Stimulated activated CD4-positive, alpha-beta T cell treated with anti-CD3 and anti-CD28 coated beads, Interleukin-4, amount 100 ng/mL, for 48 hours (primary cell): ENCODE measurements at places on chromosomes 11 and 22.
A peak's percentile ranks its signal among the peaks of the same experiment; 100 is the strongest.

GRCh38 chr11:47915783-47916182 is 64.6 kb upstream of the PTPRJ start:
- no peak for DNase-seq

DNA sequence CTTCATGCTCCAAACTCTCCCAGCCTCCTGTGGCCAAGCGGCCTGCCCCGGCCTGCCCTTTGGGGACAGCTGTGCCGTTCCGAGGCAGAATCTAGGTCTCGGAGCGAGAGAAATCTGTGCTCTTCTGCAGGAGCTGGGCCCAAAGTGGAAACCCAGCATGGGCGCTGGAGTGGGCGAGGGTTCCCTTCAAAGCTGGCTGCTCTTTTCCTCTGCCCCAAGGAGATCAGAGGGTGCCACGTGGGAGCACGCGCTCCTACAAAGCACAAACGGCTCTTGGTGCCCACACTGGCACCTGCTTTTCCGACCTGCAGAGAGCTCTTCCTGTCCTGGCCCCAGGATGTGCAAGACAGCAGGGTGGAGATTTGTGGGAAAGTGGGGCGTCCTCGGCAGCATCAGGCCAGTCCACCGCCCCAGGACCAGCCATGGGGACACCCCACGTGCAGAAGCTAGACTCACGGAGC is 6.9 kb downstream of the OSBPL5 start:
- DNase-seq = no peak

- DNase-seq = no peak
Observed at GRCh38 chr11:44083433-44083832, 12.0 kb upstream of the EXT2 start.

GRCh38 chr11:10503777-10504480 is 37.1 kb downstream of the RNF141 start:
- no peak for DNase-seq

DNA sequence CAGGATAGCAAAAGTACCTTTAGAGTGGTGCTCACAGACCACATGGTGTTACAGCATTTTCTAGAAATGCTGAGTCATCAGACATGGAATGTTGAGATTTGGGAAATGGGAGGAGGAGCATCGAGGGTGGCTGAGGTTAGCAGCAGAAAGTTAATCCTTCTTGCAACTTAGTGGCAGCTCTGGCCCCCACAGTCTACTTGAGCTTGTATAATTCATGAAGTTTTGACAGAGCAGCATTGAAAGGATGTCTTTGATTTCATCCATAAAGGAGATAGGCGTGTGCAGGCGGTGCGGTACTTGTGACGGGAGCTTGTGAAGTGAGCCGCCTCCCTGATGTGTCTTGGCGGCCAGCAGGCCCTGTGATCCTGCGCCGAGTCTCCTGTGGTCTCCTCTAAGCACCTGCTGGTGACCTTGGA is 330.5 kb downstream of the TBC1D22A start:
- DNase-seq = no peak

- DNase-seq = no peak
Observed at GRCh38 chr11:88131764-88132470, 43.3 kb downstream of the RAB38 start.

DNA sequence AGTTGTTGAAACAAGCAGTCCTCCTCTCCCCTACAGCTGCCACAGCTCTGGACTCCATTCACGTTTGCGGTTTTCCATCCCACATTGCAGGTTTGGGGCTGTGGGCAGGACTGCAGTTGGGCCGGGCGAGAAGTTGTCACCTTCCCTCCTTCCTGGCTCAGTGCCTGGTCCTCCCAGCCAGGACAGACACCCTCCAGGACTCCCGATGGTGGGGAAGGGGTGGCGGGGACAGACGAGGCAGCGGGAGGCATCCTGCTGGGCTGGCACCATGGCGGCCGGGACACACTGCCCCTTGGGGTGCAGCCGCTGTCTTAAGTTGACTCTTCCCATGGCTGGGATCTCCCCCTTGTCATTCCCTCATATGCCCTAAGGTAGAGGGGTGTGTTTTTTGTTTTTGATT is 615.2 kb downstream of the BRD1 start:
- DNase-seq = no peak

DNA sequence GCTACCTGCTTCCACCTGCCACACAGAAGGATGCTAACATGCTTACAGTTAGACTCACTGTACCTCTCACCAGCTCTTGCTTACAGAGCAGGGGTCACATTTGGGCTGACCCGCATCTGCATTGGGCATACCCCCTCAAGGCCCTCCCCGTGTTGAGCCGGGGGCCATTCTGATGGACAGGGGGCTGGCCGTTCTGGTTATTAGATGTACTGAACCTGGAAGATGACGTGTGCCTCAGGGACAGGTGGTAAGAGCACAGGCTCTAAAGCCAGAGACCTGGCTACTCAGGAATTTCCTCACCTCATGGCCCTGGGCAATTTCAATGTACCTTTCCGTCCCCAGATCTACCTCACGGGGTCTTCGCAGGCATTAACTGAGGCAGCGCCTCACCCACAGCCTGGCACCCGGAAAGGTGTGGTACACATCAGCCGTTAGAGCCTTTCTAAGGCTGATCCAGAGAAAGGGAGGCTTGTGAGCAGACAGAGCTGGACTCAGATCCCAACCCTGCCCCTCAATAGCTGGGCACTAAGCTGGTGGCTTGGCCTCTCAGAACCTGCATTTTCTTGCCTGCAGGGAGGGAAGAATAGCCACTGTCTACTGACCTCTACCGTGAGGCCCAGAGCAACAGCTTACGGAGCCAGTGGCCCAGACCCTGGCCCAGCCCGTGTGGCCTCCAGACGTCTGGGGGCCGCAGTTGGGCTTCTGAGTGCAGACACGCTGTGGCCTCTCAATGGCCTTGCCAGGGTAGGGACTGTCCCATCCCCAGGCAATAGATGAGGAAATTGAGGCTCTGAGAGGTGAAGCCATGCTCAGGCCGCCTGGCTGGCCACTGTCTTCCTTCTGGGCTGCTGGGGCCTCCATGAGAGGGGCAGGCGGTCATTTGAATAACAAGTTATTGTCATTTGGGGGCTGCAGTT is 100.6 kb downstream of the MORC2 start:
- DNase-seq = no peak

DNA sequence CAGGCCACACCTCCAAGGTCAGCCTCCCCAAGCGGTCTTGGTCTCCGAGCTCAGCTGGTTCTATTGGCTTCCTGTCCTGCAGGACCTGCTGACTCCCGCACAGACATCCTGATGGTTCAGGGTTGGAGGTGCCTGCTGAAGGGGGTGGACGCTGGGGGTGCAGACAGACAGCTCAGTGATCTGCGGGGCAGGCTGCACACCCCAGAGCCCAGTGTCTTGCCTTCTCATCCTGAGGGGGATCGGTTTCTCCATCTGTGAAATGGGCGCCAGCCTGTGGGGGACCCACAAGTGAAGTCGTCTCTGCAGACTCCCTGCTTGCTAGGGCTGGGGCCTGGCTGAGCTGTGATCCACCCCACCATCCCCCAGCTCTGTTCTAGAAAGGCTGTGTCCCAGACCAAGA is 13.8 kb downstream of the FLRT1 start:
- no peak for DNase-seq

DNA sequence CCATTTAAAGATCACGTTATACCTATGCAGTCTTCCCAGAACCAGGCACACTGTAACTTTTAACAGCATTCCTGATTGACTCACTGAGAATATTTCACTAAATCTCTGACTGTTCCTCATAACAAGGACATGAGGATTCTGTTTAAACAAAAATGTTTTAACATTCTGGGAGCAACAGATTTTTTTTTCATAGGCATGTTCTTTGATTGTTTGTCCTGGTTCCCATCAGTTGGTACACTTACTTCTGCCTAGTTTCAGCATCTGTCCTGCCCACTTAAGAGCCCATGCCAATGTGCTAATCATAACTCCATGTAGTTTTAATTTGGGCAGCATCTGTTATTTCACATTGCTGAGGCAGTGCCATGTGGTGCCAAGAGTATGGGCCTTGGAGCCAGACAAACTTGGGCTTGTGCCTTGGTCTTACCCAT is 138.5 kb upstream of the CTSC start:
- DNase-seq = no peak

- DNase-seq = no peak
Observed at GRCh38 chr11:37511425-37511933, 913.4 kb upstream of the RAG2 start.

DNA sequence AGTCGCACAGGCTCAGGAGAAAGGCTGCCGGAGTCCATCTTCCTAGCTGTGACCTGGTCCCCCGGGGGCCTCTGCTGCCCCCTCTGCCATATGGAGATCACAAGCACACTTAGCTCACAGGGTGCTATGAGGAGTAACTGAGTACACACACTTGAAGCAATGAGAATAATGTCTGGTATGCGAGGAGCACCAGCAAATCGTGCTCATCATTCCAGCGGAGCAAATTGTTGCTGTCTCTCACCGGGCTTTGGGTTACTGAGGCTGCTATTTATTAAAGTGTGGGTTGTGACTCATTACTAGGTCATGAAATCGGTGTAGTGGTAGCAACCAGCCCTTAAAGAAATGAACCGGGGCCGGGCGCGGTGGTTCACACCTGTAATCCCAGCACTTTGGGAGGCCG is 48.1 kb upstream of the EIF3D start:
- DNase-seq = no peak

DNA sequence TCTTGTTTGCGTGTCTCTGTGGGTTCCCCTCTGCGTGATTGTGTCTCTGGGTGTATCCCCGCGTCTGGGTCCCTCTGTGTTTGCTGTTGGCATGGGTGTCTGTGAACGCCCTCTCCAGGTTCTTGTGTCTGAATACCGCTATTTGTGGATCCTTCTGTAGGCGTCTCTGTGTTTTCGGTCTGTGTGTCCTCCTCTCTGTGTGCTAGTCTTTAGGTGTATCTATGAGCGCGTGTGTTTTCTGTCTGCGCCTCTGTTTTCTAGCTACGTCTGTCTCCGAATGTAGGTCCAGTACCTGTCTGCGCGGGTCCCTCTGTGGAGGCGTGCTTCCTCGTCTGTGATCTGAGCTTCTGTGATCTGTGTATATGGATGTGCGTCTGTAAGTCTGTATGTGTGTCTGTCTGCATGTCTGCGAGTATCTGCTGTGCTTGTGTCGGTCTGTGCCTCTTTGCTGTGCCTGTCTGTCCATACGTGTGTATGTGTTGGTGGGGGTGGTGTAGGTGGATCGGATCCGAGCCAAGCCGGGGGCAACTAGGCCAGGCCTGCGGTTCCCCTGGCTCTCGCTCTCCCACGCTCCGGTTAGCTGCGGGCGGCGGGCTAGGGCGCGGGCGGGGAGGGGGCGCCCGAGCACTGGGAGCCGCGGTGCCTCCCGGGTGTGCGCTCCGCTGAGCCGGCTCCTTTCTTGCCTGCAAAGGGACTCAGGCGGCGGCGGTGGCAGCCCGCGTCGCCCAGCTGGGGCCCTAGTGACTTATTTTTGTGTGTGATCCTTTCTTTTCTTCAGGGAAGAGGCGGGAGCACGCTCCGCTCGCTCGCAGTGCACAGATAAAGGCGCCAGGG is 105.3 kb upstream of the E2F8 start:
- no peak for DNase-seq

- no peak for DNase-seq
Observed at GRCh38 chr11:82731691-82732277, 1.9 kb downstream of the FAM181B start.

DNA sequence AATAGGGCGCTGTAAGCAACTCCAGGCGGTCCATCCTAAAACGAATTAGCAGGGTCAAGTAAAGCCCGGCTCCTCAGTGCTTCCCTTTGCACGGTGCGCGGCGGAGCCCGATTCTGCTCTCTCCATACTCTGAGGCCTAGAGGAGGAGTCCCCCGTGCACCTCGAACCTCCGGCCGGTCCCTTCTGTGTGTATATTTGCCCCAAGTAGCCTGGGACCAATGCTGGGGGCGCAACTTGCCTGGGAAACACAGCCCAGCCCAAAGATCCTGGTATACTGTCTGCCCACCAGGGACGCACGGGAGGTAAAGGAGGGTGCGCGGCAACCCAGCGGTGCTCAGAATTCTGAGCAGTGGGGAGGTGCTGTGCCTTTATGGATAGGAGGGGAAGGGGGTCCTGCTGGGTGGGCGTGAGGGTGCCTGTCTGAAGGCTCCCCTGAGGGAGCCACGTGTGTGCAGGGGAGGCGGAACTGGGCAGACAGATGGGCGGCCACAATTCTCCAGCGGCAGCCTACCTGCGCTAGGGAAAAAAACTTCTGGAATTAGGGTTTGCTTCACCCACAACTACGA is 4.8 kb upstream of the TBX1 start:
- no peak for DNase-seq

- DNase-seq = no peak
Observed at GRCh38 chr11:3834664-3835461, 5.9 kb downstream of the RHOG start.

DNA sequence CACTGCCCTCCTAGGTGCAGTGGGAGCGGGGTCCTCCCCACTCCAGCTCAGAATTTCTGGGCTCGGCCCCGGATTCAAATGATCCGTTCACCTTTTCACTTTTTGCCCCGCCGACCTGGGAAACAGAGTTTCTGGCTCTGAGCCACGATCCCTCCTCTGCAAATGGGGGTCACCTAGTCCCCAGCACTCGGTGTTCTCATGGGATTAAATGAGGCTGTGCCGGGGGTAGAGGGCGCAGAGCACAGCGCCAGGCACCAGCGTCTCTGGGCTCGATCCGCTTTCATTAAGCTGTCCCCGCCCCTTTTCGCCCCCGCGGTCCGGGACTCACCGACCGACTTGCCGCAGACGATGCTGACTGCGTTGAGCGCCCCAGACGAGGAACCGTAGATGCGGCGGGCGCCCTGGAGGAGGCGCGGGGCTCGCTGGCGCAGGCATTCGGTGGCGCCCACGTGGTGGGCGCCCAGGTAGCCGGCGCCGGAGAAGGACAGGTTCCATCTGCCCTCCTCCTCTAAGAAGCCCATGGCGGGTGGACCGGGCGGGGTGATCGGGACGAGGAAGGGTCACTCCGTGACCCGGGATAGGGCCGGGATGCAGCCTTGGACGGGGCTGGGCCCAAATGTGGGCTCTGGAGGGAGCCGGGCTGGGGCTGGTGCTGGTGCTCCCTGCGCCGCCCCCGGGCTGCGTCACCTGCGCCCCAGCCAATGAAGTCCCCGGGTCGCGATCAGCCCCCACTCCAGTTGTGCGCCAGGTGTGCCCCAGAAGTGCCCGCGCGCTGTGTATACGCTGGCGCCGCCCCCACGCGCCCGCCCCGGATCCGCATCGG is at the start of gene PNPLA5:
Gene PNPLA5 (minus strand): TSS at position 654 of the 823 bp plus-strand sequence. CDS start 133 bp downstream, at position 521.
- peak; percentile 14 for DNase-seq

DNA sequence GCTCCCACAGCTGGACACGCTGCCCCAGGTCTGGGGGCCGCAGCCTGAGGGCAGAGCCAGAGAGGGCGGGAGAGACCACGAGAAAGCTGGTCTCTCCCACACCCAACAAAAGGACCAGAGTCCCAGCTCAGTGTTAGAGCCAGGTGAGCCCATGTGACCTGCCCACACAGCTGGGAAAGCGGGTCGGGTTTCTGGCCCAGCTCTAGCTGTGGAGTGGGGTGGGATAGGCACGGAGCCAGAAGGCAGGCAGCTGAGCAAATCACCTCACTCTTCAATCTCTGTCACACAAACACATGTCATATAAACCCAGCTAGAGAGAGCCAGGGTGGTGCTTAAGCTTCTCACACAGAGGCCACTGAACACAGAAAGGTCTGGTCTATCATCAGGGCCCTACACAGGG is 7.8 kb upstream of the EIF3D start:
- no peak for DNase-seq

- DNase-seq = no peak
Observed at GRCh38 chr11:47589584-47589976, 3.1 kb downstream of the FAM180B start.
